ENCODE measurements at places on chromosomes 7 and 10.

DNA sequence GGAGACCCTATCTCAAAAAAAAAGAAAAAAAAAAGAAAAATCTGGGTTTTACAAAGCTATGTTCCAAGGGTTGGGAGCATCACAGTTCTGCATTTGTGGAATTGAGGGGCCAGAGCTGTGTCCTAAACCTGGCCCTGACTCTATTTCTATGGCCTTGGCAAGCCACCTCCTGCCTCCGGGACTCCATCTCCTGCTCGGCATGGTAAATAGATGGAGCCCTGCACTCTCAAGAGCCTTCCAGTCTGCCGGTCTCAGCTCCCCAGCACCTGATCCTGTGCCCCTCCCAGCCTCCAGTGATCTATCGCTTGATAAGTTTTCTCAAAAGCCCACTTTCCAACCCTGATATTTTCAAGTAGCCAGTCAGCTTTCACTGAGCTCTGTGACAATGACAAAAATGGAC, 43.0 kb downstream of the KCNH2 start:
- no peak for DNase-seq

DNA sequence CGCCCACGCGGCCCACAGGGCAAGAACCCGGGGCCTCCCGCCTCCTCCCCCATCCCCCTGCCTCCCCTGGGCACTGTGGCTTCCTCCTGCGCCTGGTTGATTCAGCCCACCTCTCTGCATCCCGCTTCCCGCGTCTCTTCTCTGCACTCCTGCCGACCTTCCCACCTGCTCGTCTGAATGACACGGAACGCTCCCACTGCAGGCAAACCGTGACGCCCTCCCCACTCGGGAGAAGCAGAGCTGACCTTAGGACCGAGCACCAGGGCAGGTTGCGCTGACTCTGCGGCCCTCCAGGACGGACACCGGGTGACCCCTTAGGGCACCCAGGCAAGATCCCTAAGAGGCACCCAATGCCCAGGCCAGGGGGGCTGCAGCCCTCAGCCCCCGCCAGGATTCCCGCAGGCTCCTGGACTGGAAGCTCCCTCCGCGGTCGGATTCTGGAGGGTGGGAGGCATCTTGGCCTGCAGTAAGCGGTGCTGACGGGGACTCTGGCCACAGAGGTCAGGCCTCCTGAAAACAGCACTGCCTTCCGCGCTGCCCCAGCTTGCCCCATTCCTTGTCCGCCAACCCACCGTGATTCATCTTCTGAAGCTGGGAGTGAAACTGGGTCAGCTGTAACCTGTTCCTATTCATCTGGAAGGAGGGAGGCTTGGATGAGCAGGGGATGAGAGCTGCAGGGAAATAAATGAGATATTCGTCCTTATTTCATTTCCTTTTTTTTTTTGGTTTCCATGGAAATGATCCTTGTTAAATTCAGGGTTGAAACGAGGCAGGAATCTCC, 990 bp downstream of the CALML3 start:
- no peak for DNase-seq

DNA sequence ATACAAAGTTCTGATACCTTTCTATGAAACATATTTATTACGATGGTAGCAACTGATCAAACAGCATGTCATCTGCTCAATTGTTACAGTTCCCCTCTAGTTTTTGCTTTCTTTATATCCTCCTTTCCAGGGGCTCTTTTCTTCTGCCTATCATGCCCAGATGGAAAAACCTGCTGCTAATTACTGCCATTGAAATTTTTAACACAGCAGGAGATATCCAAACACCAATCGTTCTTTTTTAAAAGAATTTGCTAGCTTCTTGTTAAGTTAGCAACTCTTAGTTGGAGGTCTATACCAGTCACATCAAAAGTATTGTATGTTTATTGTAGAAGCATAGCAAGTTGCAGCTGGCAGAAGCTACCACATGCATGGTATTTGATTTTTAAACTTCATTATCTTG, 768.5 kb downstream of the NXPH1 start:
- no peak for DNase-seq

GRCh38 chr7:115346685-115347084, 424.8 kb downstream of the MDFIC start:
- DNase-seq, result no peak

GRCh38 chr7:118109607-118110006, 74.4 kb upstream of the LSM8 start:
- DNase-seq, result no peak

DNA sequence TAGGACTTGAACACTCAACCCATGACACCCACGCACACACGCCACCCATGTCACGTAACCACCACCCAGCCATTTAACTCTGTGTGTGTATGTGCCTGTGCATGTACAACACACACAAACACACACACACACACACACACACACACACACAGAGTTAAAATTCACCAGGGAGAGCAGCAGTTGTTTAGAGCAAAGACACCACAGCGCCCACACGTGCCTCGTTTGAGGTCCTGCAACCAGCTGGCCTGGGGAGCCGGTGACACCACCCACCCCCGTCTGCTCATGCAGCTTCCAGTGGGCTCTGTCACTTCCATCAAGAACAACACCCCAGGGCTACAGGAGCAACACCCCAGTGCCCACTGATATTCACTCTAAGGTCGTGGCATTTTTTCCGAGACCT, 97.4 kb downstream of the ELFN1 start:
- no peak for DNase-seq

GRCh38 chr10:69181433-69181832, 1.4 kb downstream of the SUPV3L1 start:
- DNase-seq, result no peak

DNA sequence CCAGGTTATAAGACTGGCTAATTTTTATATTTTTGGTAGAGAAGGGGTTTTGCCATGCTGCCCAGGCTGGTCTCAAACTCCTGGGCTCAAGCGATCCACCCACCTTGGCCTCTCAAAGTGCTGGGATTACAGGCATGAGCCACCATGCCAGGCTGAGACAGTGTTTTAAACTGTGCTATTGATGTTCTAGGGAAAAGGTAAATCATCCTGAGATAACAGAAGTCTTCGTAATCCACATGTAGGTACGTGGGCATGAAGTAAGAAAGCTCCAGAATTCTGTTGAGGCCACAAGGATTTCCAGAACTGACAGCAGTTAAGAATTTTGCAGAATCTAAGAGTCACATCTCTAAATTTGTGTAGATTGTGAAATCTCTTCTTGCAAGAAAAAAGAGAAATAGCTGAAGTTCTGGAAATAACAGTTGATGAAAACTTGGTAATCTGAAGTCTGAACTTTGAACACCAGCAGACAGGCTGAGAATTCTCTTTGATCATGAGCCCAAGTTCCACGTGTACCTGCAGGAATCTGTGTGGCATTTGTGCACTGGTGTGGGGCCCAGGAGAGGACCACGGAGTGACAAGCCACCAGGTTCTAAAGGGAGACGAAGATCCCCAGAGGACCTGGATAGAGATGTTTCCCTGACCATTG, 24.6 kb downstream of the C7orf33 start:
- no peak for DNase-seq

DNA sequence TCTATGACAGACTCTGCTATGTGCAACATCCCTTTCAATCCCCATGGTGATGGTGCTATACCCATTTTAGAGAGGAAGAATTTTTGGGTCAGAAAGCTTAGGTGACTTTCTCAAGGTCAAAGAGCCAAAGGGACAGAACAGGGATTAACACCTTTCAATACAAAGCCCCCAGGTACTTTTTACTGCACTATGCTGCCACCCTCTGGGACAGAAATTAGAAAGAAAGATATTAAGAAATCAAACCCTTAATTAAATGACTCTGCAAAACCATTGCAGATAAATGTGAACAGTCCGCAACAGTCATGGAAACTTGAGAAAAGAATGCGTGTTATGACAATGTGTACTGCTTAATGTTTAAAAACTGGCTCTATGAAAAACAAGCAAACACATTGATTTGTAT, 673.7 kb downstream of the MAGI2 start:
- DNase-seq, result no peak

GRCh38 chr10:1661416-1661815, 75.9 kb downstream of the ADARB2 start:
- DNase-seq, result no peak

GRCh38 chr7:93307131-93307660, 75.0 kb downstream of the VPS50 start:
- no peak for DNase-seq

DNA sequence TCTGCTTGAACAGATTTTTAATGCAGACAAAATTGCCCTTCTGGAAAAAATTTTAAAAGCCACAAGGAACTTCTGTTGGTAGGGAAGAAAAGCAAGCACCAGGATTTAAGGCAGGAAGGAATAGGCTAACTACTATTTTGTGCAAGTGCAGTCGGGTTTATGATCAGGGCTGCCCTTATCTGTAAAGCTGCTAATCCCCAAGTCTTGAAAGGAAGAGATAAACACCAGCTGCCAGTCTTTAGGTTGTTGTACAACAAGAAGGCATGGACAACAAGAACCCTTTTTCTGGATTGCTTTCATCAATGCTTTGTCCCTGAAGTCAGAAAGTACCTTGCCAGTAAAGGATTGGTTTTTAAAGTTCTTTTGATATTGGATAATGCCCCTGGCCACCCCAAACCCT, 40.7 kb downstream of the RALA start:
- DNase-seq, result no peak

- DNase-seq, result no peak
Observed at GRCh38 chr7:12633582-12633981, 53.9 kb upstream of the ARL4A start.

GRCh38 chr7:134188311-134188710, 61.2 kb downstream of the LRGUK start:
- DNase-seq, result no peak

DNA sequence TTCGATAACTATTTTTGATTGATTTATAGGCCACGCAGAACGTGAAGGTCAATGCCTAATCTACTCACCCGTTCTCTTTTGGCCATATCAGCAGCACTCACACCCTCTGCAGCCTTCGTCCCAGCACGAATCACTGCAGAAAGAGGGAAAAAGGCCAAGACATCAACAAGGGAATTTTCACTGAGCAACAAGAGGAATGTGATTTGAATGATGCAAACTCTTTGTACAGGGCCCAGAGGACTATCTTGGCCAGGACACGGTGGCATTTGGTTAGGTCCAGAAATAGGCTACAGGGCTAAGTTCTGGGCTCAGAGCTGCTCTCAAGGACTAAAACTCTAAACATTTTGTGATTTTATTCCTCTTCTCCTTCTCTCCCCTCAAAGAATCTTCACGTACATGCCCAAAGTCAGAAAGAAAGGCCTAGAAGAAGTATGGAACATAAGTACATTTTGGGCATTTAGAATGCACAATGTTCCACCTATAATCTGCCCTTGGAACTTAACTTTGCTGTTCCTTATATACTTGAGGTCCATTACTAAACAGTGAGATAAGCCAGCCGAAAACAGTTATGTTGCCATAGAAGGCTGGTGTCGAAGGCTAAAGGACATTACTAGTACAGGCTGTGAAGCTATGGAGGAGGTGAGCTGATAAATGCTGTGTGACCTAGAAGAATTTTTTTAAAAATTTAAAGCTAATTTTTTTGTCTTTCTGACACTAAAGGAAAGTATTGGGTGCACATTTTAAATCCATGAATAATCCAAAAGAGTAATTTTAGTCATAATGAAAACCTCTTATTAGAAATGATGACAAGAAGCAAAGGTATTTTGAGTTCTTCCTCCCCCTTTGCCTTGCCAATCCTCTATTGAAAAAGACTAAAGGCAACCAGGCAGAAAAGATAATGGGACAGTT, 20.0 kb downstream of the RBM28 start:
- no peak for DNase-seq

DNA sequence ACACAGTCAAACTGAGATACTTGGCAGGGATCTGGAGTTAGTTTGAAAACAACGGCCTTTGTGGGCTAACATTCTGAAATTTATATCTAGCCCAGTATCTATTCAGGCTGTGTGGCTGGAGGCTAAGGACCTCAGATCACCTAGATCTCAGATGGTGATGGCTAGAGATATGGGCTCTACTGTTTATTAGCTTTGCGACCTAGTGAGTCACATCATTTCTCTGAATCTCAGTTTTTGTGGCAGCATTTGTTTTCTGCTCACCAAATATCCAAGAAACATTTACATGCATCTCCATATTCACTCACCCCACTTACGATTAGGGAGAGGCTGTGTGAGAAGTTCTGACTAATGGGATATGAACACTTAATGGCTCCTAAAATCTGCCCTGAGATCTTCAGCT, 503.9 kb downstream of the KIF20B start:
- DNase-seq, result no peak

GRCh38 chr7:145082366-145083161, 246.7 kb upstream of the TPK1 start:
- DNase-seq, result no peak

GRCh38 chr7:106109521-106110237, 2.4 kb downstream of the SYPL1 start:
- no peak for DNase-seq

DNA sequence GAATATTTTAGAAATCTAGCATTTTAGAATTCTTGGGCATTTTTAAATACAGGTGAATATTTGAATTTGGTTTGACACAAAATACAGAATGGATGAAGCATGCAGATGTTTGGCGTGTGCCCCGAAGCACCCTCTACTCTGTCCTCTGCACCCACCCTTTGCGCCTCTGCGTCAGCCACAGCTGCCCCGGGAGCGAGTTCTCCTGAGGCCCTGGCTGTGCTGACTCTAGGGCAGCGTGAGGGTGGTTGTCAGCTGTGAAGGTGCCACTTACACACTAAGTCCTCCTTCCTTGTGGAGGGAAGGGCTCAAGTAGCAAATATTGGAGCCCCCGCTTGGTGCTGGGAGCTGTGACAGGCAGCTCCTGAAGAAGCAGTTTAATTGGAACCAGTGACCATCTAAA, 48.4 kb downstream of the DAGLB start:
- no peak for DNase-seq

GRCh38 chr10:133277993-133278576, 1.4 kb upstream of the ADAM8 start:
- peak; percentile 12 for DNase-seq

- DNase-seq, result no peak
Observed at GRCh38 chr10:94098896-94099295, 105.2 kb downstream of the PLCE1 start.

- no peak for DNase-seq
Observed at GRCh38 chr10:90906596-90906995, 14.3 kb downstream of the ANKRD1 start.

DNA sequence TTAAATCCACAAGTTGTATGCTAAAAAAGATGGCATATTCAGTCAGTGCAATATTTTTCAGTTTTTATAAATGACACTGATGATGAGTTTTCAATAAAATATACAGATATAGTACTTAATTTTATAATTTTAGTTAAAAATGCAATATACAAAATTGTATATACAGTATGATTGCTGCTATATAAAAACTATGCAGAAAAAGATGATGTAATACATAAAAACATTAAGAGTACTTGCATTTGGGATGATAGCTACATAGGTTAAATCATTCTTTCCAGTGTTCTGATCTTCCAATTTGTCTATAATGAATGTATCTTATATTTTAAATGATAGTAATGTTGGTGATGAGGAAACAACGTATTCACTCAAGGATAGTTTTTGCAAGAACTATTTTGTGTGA, 92.0 kb upstream of the RPA3 start:
- no peak for DNase-seq

DNA sequence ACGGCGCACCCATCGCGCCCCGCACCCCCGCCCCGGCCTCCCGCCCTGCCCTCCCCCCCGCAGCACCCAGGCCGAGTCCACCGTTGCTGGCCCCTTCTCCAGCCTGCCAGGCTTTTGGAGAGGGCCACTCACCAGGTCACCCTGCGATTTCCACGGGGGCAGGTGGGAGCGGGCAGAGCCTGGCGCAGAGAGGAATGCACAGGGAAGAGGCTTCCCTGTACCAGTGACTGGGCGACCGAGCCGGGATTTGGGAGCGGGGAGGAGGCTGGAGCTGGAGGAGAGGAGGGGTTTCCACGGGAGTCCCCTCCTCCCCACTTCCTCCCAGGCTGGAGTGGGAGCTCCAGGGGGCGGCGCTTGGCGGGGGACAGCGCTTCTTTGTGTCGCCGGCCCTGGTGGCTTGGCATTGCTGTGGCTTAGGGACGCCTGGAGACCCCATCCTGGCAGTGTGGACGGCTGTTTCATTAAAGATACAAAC, 19.3 kb downstream of the TCAF1 start:
- no peak for DNase-seq

Data from T-helper 2 cell (primary cell).